Neural progenitor cell (in vitro differentiated cells): ENCODE measurements at places on chromosomes 6 and 20. TPM values are rescaled to one million over a fixed set of nuclear protein-coding genes. Genes with fewer than 3 reads are reported as not detected.

DNA sequence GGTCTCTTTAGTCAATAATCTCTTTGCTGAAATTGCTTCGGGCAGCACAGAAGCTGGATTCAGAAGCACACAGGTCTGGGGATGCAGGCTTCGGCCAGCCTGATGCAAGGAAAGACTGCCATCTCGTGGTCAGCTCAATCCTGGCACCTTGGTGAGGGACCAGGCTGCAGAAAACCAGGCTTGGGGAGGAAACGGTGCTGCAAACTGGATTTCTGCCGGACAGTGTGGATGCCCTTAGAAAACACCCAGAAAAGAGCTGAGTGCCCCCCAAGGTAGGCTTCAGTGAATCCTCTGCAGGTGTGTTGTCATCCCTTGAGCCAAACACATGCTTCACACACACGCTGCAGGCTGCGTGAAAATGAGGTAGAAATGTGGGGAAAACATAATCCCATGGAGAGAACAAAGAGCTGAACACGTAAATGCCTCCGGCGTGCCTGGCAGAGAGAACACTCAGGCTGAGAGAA is 89.8 kb upstream of the PAX1 start:
- peak; percentile 84 for DNase-seq

DNA sequence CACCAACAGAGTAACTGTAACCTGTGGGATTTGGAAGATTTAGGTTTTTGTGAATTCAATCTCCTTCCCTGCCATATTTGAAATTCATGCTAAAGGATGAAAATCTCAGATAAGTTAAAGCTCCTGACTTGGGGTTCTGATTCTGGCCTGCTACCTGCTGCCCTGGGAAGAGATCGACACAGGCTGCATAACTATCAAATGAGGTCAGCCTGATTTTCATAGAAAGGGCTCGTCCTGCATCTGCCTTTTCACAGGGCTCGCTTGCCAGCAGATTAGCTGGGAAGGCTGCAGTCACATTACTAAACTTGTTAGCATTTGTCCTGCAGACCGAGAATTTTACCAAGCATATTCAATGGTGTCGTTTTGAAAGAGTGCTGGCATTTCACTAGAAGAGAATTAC is 14.6 kb downstream of the GCLC start:
- peak; percentile 42 for DNase-seq

Gene CDSN
- total RNA-seq, result not detected in 2 replicates

Gene MYH7B
- 0.03 TPM in 1 of 2 replicates, not detected in the other for total RNA-seq

Gene SLC4A11
- total RNA-seq, result 0.95 and 3.4 TPM in 2 replicates

Gene PPP1R3D
- total RNA-seq, result 0.28 and 0.30 TPM in 2 replicates

Gene HS3ST5
- total RNA-seq, result 0.34 and 0.37 TPM in 2 replicates
